ENCODE measurements at places on chromosomes 1 and 21.

- DNase-seq: no peak
Observed at GRCh38 chr1:240693844-240694243, 81.9 kb upstream of the GREM2 start.

DNA sequence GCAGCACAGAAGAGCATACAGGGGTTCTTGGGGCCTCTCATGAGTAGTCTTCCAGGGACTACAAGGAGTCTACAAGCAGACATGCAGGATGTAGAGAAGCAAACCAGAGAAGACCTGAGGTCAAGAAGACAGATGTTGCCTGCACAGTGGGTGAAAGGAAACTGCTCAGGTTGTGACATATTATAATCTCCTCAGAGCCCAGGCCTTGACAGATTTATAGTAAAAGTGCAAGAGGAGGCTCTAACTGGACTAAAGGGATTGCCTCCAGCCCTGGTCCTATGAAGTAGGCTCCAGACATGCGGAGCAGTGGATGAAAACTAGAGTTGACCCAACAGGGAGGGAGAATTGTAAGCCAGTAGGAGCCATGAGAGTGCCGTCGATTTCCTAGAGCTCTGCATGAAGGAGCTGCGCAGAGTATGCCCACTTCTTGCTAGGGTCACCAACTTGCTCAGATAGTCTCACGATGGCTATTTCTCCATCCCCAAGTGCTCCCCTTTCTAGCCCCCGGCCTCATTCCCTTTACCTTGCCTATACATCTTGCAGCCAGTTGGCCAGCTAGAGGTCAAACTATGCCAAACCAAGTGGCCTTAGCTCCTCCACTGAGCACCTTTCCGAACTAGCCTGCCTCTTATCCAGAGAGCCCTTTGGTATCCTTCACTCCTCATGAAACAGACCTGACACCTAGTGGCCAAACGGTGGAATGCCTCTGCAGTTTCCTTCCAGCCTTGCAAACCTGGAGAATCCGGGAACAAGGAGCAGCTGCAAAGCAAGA is 36.2 kb upstream of the IPO9 start:
- DNase-seq: peak; percentile 84

GRCh38 chr1:2279817-2280216 is 51.7 kb downstream of the SKI start:
- DNase-seq: no peak

GRCh38 chr1:212791261-212791675 is 309 bp downstream of the NSL1 start:
- DNase-seq: peak; percentile 70

DNA sequence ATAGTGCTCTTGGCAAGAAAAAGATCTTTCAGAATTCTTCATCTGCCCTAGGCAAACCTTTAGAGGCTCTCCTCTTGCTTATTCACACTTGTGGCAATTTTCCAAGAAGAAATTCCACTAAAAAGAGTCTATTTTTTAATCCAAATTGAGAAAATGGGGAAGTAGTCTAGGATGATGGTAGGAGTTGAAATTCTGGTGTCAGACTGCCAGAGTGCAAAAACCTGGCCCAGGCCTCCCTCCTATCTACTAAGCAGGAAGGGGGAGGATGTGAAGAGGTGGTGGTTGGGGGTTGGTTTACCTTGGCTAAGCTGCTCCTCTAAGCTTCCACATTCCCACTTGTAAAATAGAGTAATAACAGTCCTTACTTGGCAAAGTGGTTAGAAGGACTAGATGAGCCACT is 120.6 kb upstream of the KCNJ15 start:
- peak; percentile 40 for DNase-seq

DNA sequence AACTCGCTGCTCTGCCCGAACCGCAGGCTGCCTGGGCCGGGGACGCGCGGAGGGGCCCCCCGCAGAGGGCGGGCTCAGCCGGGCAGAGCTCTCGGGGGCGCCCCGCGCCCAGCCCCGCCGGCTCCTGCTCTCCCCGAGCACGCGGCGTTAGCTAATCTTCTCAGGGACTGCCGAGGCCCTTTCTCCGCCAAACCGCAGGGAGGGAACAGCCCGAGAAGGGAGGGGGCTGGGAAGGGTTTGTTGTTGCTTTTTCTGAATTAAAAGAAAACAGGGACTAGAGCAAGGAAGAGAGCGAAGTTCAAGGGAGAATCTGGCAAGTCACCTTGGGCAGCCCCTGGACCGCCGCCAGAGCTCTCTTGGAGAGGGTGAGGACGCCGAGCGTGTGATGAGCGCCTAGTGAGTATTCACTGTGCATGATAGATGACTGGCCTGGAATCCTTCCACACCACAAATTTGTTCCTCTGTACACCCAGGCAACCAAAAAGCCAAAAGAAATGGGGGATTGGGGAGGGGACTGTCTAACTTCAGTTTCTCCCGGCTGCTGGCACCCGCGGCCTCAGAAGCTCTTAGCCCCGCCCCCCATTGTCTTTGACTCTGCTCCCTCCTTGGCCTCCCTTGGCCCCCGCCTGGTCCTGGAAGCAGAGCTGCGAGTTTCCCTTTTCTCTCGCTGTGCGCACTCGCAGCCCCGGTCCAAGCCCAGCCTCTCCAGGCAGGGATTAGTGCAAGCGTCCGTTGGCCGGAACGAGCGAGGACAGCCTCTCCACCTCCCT is 19.7 kb upstream of the LMX1A start:
- peak; percentile 73 for DNase-seq

GRCh38 chr1:106789686-106790085 is 266.8 kb upstream of the PRMT6 start:
- DNase-seq: no peak

DNA sequence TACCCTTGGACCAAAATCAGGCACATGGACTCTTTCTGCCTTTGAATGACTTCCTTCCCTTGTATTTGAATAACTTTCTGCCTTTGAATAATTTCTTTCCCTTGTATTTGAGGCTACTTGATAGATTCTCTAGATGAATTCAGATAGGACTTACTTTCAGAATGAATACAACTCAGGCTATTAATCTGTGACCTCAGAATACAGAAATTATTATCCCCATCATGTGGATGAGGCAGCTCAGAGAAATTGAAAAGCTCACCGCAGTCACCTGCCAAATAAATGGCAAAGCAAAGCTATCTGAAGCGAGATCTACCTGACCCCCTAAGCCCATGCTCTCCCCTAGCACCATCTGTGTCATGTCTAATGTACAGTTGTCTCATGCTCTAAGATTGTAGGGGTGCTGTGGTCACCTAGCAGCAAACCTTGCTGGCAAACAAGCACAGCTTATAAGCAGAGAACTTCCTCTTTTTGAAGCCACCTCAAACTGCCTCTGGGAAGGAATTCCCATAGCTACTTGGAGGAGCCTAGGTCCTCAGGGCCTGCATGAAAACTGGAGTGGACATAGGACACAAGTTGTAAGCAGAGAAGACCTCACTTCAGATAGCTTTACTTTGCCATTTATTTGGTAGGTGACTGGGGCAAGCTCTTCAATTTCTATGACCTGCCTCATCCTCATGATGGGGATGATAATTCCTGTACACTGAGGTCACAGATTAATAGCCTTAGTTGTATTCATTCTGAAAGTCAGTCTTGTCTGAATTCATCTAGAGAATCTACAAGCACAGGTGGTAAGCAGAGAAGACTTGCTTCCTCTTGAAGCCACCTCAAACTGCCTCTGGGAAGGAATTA is 66.1 kb downstream of the FASLG start:
- DNase-seq: no peak

DNA sequence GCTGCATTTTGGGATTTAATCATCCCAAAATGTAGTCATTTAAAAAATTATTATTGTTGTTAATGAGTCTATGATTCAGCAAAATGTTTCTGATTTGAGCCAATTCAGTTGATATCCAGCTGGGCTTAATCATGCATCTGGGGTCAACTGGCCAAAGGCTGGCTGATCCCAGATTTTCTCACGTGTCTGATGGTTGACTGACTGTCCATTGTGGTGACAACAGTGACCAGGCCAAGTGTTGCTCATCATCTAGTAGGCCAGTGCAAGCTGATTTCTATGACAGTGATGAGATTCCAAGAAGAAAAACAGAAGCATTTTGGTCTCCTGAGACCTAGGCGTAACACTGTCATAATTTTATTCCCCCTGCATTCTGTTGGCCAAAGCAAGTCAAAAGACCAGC is 80.1 kb upstream of the ZC3H11B start:
- peak; percentile 26 for DNase-seq

DNA sequence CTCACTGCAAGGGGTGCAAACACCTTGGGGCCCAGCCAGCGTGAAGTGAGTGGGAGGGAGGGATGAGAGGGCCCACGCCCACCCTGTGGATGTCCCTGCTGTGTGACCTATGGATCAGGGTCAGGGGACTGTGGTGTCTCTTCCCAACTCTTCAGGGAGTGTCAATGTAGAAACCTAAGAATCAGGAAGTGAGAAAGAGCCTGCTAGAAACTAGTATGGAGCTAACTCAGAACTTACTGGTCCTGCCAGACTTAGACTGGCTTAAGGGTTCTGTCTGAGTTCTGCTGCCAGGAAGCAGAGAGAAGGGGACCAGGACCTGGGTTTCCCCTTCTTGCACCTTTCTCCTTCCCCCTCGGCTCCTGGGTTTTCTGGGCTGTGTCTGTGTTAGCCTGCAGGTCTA is 1.8 kb upstream of the IL10 start:
- DNase-seq: no peak

GRCh38 chr1:171110621-171111326 is 20.1 kb downstream of the FMO3 start:
- peak; percentile 65 for DNase-seq

- no peak for DNase-seq
Observed at GRCh38 chr21:43985690-43986251, 26.3 kb upstream of the TRAPPC10 start.

GRCh38 chr1:170634293-170634692 is 29.6 kb upstream of the PRRX1 start:
- DNase-seq: peak; percentile 84

DNA sequence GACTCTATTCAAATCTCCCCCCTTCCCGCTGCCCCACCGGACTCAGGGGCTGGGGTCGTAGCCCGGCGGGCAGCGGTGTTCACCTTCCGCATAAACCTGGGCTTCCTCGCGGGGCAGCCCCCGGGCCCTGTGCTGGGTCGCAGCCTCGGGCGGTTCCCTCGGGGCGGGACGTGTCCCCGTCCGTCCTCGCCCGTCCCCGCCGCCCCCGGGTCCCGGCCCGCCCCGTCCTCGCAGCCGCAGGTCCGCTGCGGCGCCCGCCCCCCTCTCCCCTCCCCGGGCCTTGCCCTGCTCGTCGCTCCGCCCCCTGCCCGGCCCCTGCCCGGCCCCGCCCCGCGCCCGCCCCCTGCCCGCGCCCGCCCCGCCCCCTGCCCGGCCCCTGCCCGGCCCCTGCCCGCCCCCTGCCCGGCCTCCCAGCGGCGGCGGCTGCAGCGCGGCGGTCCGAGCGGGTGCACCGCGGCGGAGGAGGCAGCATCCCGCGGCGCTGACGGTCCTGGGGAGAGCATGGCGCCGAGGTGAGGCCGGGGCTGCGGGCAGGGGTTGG is at the start of gene COL18A1:
TSS of gene COL18A1 (plus strand) at position 436 of the 541 bp plus-strand sequence. CDS start at position 502, 66 bp downstream.
- peak; percentile 43 for DNase-seq

- peak; percentile 39 for DNase-seq
Observed at GRCh38 chr1:234839663-234840062, 229.7 kb upstream of the IRF2BP2 start.

DNA sequence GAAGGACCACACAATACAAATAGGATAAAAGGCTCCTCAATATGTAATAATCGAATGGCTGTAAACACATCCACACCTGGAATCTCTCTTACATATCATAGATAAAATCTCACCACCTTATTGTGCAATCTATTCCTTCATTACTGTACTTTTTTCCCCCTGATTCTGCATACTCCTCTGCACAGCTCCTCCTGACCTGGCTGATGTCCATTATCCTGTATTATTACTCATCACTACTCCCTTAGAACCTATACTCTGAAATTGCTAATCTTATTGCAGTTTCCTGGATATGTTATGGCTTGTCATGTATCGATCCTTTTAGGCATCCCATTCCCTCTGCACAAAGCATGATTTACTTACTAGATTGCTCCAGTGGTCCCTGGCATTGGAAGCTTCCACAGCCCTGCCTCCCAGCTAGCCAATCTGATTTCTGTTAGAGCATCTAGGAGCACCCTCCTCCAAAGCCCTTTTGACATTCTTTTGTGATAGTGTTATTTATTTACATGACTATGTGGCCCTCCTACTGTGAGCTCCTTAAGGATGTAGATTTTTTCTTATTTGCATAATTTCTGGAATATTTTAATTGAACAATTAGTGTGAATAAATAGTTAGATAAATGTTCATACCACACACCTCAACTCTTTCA is 24.2 kb upstream of the PHGDH start:
- no peak for DNase-seq

- peak; percentile 94 for DNase-seq
Observed at GRCh38 chr1:153536012-153536670, 350 bp upstream of the S100A6 start.

GRCh38 chr1:39590546-39590945 is 14.0 kb upstream of the PABPC4 start:
- DNase-seq: peak; percentile 25

GRCh38 chr1:168167806-168168205 is 11.0 kb upstream of the TIPRL start:
- no peak for DNase-seq

DNA sequence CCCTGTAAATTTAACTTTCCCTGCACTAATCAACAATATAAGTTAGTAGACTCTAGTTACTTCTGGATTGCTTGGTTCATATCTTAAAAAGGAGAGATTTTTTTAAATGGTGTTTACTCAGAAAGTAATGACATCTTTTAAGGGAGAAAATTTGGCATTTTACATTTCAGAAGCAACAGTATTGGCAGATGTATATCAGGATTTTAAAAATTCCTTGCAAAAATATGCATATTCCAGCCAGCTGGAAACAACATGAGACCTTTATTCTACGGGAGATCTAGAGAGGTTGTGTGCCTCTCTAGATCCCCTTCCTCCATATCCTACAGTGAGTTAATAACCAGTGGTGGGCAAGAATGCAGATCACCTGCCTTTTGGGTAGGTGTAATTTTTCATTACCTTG is 848.2 kb downstream of the USP25 start:
- DNase-seq: no peak

DNA sequence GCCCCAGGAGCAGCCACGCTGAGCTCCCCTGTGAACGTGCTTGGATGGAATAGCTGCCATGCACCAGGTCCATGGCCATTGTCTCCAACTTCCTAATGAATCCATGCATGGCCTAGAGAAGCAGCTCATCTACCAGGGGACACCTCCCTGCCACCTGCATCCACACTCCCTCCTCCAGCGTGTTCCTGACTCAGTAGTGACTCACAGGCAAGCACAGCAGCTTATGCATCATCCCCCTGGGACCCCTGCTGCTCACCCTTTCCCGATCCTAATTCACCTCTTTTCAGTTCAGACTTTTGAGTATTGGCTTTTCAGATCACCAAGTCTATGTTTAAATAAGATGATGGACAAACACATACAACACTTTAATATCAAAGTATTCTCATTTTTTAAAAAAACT is 39.9 kb upstream of the TADA1 start:
- peak; percentile 46 for DNase-seq

DNA sequence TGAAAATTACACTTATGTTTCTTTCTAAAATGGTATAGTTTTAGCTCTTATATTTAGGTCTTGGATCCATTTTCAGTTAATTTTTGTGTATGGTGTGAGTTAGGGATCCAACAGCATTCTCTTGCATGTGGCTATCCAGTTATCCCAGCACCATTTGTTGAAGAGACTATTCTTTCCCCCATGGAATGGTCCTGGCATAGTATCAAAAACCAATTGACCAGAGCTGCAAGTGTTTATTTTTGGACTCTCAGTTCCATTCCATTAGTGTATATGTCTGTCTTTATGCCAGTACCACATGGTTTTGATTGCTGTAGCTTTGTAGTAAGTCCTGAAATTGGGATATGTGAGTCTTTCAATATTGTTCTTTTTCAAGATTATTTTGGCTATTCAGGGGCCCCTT is 14.3 kb downstream of the TTLL10 start:
- DNase-seq: peak; percentile 37

Data from fibroblast of skin of back (primary cell).